ENCODE measurements at places on chromosomes 6 and 20.

GRCh38 chr6:72414657-72415056 lies 207.2 kb upstream of the KCNQ5 start:
- no peak for DNase-seq

- no peak for DNase-seq
These were observed 310.6 kb upstream of the RSPO3 start for GRCh38 chr6:126807876-126808275.

DNA sequence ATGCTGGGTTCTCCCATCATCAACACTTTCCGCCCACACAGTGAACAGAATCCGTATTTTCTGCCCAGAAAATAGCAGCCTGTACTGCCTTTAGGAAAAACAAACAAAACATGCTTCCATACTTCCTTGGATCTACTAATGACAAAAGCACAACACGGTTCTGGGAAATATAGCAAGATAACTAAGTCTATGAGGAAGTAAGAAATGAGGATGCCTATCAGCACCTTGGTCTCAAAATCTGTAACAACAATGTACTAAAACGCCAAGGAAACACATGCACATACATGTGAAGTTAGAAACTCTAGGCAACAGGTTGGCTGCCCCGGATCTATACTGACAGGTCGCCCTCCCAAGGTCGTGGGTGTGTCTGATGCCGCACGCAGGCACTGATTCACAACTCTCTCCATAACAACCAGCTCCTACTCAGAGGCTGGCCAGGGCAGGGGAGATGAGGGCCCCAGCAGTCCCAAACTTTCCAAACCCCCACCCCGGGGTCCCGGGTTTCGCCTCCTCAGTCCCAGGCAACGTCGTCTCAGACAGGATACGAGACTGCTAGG lies 710 bp downstream of the BTBD9 start:
- peak; percentile 84 for DNase-seq

DNA sequence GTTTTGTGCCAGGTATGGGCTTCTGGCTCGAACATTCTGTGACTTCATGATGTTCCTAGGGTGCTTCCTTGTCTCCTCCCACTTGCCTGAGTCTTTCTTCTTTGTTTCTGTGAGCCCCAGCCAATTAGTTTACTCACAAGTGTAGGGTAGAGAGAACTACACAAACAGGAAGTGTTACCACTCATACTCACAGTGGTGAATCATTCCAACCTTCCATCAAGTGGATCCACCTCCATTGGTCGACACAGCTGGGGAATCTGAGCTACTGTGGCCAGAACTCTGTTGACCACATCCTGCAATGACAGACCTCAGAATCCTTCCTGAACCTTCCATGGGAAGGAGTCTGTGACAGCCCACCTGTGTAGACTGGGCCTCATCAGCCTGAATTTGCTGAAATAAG lies 76.8 kb downstream of the UNC5CL start:
- DNase-seq: peak; percentile 41

DNA sequence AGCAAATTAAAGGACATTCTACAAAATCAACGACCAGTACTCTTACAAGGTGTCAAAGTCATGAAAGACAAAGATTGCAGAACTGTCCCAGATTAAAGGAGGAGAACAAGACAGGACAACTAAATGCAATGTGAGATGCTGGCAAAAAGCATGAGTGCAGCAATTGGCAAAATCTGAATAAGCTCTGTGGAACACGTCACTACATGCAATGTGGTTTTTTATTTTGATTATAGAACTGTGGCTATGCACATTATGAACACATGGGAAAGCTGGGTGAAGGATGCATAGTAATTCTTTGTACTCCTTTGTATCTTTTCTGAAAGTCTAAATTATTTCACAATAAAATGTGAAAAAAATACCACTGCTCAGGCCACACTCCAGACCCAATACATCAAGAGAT lies 509.4 kb downstream of the KIF16B start:
- DNase-seq: no peak

DNA sequence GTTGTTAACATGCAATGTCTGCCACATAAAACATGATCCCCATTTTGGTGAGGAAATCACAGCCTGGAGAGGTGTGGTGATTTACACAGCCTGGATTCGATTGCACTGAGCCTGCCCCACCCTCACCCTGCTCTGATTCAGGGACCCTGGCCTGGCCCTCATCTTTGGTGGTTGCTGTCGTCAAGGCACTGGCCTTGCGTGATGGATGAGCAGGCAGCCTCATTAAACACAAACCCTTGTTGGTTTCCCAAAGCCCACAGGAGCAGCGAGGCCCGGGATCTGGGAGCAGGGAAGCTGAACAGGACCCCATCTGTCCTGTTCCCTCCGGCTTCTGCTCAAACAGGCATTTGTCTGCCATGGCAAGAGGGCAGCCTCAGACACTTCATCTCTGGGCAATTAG lies 70.8 kb downstream of the CHMP4B start:
- no peak for DNase-seq

- DNase-seq: no peak
These were observed 45.3 kb upstream of the HDDC2 start for GRCh38 chr6:125346926-125347563.

DNA sequence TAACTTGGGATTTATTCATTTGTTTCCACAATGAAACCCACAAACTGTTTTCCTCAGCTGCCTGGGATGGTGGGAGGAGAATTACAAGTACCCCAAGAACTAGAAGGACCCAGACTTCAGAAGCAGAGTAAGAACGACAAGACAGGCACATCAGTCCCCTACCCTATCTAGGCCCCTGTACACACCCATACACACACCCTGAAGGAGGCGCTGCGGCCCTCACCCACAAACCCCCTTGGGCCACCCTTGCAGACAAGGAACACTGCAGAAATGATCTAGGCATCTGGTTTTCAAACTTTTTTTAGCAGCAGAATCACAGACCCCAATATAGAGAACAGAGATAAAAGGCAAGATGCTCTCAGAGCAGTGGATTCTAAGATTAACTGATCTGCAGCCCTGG lies 55.0 kb downstream of the TRERF1 start:
- peak; percentile 56 for DNase-seq

Data from activated CD8-positive, alpha-beta T cell treated with anti-CD3 and anti-CD28 coated beads for 36 hours (primary cell).